Activated CD8-positive, alpha-beta T cell treated with anti-CD3 and anti-CD28 coated beads, Interleukin-2, amount 10 ng/mL, durations not matched to agents 7 days and 5 days (primary cell): ENCODE measurements at places on chromosomes 16 and 17. TPM values are rescaled to one million over a fixed set of nuclear protein-coding genes. Genes with fewer than 3 reads are reported as not detected.

Gene NPIPA8
- 0.23 TPM for total RNA-seq

Gene ACACA
- 64.0 TPM for total RNA-seq

Gene TBC1D3C
- total RNA-seq = 0.21 TPM

Gene KRTAP1-5
- not detected for total RNA-seq

Gene KRTAP9-4
- total RNA-seq = not detected

Gene RBFOX1
- total RNA-seq = not detected

Gene SNN
- 27.3 TPM for total RNA-seq

Gene SLC5A11
- not detected for total RNA-seq

Gene SPN
- 339 TPM for total RNA-seq

Gene SPHK1
- 4.7 TPM for total RNA-seq

Gene MGAT5B
- total RNA-seq = 0.26 TPM

Gene SRL
- not detected for total RNA-seq

Gene FAM20A
- total RNA-seq = not detected

Gene NDRG4
- not detected for total RNA-seq
